ENCODE measurements at places on chromosomes 12 and 14.

GRCh38 chr14:98182393-98183055, 1089.5 kb downstream of the BCL11B start:
- no peak for DNase-seq

DNA sequence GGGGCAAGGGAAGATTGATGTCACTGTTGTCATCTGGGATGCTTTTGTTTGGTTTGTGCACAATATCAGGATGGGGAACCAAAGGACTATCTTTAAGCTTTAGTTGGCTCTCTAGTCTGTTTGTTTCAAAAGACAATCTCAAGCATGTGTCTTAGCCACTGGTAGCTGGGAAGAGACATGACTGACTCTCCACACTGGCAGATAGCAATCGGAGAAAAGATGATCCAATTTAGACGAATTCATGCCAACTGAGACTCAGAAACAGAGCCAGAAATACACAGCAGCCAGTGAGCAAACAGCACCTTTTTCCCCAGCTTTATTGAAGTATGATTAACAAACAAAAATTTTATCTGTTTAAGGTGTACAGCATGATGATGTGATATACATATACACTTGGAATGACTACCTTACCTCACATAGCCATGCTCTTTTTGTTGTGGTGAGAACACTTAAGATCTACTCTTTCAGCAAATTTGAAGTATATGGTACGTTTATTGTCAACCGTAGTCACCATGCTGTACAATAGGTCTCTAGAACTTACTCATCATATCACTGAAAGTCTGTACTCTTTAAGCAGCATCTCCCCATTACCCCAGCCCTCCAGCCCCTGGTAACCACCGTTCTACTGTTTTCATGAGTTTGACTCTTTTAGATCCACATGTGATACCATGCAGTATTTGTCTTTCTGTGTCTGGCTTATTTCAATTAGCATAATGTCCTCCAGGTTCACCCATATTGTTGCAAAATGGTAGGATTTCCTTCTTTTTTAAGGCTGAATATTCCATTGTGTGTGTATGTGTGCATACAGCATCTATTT, 50.6 kb downstream of the DUSP16 start:
- DNase-seq, result no peak

GRCh38 chr14:60721326-60722106, 2.6 kb downstream of the SIX4 start:
- DNase-seq, result peak; percentile 43

- no peak for DNase-seq
Observed at GRCh38 chr12:51822956-51823355, 25.6 kb downstream of the FIGNL2 start.

DNA sequence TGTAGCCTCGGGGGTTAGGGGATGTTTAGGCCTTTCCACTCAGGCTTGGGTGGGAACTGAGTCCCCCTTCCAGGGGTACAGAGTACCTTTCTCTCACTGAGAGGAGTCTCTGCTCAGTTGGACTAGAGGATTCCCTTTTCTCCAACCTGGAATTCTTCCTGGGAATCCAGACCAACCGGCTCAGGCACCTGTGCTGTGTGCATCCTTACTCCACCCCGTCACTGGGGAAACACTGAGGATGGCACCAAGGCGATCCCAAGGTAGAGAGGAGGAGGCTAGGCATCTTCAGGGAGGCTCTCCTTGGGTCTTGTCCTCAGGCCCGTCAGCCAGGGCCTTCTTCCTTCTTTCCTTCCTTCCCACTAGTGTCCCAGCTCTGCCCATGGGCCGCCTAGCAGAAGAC, 871 bp upstream of the TGM1 start:
- no peak for DNase-seq

- DNase-seq, result no peak
Observed at GRCh38 chr12:106359646-106360399, 2.3 kb downstream of the POLR3B start.

DNA sequence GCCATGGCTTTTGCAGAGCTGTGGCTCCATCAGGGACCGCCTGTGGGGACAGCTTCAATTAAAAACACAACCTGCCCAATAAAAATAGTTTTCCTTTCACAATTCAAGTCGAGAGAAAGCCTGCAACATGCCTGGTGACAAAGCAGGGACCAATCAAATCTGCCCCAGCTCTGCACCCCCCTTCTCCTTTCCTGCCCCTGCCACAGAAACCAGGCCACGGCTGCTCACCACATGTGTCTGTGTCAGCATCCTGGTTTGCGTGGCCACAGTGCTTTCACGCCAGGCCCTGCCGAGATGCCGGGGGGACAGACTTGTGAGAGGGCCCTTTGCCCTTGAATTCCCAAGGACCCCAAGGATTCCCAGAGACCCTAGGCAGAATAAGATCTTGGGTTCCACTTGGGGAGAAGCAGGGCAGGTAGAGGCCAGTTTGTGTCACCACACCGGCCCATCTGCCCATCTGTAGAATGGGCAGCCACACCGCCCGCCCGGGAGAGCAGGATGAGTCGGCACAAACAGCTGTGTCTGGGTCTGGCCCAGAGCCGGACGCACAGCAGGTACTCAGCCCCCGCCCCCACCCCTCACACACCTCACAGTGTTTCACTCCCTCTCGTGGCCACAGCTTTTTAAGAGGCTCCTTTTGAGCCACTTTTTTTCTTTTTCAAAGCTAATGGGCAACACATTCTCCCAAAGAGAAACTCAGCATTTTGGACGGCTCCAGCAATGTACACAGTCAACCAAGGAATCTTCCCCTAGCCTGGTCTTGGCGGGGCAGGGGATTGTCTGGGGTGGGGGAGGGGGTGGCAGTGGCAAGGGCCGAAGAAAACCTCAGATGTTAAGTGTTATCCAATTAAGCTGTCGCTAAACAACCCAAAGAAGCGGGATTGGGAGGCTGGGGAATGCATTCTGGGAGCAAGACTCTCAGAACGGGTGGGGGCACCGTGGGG, 41.5 kb downstream of the BCL11B start:
- DNase-seq, result no peak

- no peak for DNase-seq
Observed at GRCh38 chr12:93793007-93793406, 115.8 kb downstream of the CRADD start.
